Vein endothelial cell (primary cell): ENCODE measurements at places on chromosomes 16 and 17. TPM values are rescaled to one million over a fixed set of nuclear protein-coding genes. Genes with fewer than 3 reads are reported as not detected.

Gene TMC8
- 0.33 and 0.38 TPM in 2 replicates for total RNA-seq

Gene MLKL
- total RNA-seq: 17.6 and 20.6 TPM in 2 replicates

Gene MYH13
- not detected in 2 replicates for total RNA-seq

Gene PDILT
- not detected in 2 replicates for total RNA-seq

Gene ACBD4
- total RNA-seq: 3.5 and 6.5 TPM in 2 replicates

Gene KRTAP4-4
- not detected in 2 replicates for total RNA-seq

Gene OMG
- total RNA-seq: not detected in 2 replicates

Gene GAS2L2
- total RNA-seq: not detected in 2 replicates

Gene MYH8
- not detected in 2 replicates for total RNA-seq

Gene EVPLL
- total RNA-seq: not detected in 2 replicates
